ENCODE measurements at places on chromosomes 7 and 10. TPM values are rescaled to one million over a fixed set of nuclear protein-coding genes. Genes with fewer than 3 reads are reported as not detected.

The TMEM72 gene
- not detected for total RNA-seq

The CTAGE4 gene
- not detected for total RNA-seq

The CNPY4 gene
- 39.5 TPM for total RNA-seq

The UCMA gene
- not detected for total RNA-seq

GRCh38 chr10:30056767-30057355, 2.5 kb downstream of the JCAD start:
- DNase-seq: peak; percentile 47

GRCh38 chr10:15427843-15428414, 56.8 kb upstream of the FAM171A1 start:
- DNase-seq: peak; percentile 78

DNA sequence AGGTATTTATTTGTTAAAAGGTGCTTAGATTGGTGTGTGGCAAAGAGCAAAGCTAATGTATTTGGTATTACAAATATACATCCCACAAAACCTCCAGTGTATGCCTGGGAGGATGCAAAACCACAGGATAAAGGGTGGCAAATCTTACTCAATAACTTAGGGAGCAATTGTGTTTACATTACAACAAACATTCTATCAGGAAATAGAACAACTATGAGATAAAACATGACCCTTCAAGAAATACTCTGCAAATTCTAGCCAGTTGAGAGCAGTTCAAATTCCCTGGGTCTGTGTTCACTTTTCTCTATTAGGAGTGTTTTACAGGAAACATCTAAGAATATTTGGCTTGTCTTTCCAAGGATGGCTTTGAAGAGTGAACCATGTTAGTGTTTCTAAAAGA, 64.9 kb downstream of the CUL1 start:
- DNase-seq: no peak

DNA sequence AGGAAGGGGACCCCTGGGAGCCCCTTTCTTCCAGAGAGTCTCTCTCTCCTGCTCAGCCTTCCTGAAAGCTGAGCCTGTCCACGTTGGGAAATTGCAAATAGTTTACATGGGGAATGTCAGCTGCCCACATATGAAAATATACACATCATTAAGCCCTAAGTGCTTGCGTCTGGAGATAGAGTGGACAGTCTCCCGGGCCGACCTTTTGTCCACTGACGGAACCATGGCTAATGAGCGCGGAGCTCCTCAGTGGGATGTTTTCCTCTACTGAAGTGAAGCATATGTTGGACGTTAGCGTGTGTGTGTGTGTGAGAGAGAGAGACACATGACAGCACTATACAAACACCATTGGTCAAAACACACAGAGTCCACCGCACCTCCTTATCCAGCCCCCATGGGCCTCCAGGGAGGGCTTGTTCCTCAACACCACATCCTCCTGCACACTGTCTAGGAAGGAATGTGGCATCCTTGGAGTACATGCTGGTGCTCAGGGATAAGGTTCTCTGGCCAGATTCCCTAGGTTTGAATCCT, 128.4 kb downstream of the RGS10 start:
- DNase-seq: no peak

DNA sequence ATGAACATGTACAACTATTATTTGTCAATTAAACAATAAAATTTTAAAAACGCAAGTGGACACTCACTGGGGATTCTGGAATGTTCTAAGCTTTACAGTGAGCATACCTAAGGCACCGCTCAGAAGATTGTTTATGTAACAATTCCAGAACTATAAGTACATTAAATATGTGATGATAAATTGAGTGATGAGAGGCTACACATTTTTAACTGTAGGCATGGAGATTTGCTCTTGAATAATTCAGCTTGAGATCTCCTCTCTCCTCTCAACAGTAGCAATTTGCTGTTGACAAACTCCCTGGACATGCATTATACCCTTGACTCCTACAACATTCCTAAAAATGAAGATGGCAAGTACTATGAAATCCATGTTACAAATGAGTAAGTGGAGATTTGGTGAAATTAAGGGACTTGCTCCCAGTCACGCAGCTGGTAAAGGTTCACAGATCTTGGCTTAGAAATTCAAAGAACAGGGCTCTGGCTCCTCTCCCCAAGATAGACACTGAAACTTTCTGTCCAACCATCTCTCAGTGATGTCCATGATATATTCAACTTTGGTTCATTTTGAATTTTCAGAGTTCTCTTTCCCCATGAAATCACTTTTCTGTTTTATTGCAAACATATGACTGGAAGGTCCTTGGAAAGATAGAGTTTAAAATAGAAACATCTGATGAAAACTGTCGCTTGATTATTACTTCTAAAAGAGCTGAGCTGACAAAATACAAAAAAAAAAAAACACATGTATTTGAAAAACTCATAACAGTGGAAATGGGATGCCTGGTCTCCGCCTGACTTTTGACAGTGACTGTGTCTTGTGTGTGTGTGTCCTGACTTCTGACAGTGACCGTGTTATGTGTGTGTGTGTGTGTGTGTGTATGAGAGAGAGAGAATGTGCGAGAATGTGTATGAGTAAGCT, 488.3 kb downstream of the TNS3 start:
- no peak for DNase-seq

DNA sequence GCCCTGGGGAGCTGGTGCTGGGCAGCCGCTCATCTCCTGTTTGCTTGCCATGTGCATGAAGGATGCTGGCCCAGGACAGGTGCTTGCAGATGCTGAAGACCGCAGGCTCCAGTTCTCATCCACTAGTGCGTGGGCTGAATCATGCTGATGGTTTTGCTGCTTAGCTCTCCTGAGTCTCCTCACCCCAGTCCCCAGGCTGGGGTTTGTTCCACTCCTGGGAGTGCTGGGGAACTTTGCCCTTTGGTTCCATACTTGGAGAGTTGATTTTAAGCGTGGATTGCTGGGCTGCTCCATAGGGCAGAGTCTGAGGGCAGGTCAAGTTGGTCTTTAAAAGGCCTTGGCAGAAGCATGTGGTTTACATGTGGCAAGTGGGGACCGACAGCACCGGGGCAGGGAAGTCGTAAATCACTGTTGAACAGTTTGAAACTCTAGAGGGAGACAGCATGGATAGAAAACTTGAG, 9.1 kb downstream of the DYNC2I1 start:
- no peak for DNase-seq

GRCh38 chr10:124319926-124320391, 98.8 kb downstream of the OAT start:
- no peak for DNase-seq

- DNase-seq: no peak
Measured at GRCh38 chr10:80945264-80945880, 407.7 kb downstream of the SH2D4B start.

- DNase-seq: peak; percentile 78
Measured at GRCh38 chr7:106344861-106345260, 60.1 kb upstream of the NAMPT start.

DNA sequence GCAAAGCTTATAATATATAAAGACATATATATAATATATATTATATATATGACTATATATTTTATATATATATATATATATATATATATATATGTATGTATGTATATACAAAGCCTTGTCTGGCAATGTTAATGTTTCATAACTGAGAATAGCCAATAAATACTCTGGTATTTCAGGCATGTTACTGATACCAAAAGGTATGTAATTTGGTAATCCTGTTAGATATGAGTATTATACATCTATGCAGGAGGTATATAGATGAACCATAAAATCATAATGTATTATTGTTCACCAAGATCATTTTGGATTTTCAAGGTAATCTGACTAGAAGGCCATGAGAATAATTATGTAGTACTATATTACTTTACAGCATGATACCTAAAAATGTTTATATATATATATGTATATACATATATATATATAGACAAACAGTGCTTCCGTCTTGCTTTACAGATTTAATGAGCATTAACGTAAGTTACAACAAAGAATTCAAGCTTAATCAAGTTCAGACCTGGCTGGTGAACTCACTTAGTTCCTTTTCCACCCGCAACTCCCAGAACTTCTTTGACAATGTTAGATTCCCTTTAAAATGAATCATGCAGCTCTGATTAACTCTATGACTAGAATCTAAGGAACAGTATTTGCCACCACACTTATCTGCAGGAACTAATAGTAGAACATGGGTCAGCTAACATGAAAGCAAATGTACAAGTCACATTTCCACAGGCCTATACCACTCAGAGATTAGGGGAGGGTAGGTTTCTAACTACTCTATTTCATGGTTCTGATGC, 82.7 kb downstream of the SLC25A13 start:
- DNase-seq: peak; percentile 17

- no peak for DNase-seq
Measured at GRCh38 chr7:114687238-114687637, 234.7 kb upstream of the MDFIC start.

DNA sequence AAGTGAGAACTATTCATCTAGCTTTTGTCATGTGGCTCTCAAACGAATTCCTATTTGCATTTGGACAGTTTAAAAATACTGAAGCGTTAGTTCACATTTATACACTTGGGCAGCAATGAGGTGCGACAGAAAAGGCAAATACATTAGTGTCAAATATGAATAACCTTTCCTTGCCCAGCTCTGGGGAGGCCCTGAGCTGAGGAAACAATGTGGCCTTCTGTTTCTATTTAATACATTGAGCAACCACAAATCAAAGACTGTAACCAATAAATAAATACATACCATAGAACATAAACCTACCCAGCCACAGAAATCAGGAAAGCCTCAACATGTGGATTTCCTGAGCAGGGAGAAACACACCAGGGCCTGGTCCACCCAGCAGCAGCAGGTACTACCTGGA, 585.2 kb downstream of the PARD3 start:
- DNase-seq: no peak

DNA sequence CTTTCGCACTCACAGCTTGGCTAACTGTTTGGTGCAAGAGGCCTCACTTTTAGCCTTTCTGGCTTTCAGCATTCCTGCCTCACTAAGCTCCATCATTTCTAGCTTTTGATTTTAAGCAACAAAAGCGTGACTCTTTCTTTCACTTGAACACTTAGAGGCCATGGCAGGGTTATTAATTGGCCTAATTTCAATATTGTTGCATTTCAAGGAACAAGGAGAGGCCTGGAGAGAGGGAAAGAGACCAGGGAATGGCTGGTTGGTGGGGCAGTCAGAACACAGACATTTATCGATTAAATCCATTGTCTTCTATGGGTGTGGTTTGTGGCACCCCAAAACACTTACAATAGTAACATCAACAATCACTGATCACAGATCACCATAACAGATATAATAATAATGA, 31.3 kb downstream of the CHST3 start:
- no peak for DNase-seq

GRCh38 chr10:88196291-88196690, 332.9 kb downstream of the PTEN start:
- no peak for DNase-seq

DNA sequence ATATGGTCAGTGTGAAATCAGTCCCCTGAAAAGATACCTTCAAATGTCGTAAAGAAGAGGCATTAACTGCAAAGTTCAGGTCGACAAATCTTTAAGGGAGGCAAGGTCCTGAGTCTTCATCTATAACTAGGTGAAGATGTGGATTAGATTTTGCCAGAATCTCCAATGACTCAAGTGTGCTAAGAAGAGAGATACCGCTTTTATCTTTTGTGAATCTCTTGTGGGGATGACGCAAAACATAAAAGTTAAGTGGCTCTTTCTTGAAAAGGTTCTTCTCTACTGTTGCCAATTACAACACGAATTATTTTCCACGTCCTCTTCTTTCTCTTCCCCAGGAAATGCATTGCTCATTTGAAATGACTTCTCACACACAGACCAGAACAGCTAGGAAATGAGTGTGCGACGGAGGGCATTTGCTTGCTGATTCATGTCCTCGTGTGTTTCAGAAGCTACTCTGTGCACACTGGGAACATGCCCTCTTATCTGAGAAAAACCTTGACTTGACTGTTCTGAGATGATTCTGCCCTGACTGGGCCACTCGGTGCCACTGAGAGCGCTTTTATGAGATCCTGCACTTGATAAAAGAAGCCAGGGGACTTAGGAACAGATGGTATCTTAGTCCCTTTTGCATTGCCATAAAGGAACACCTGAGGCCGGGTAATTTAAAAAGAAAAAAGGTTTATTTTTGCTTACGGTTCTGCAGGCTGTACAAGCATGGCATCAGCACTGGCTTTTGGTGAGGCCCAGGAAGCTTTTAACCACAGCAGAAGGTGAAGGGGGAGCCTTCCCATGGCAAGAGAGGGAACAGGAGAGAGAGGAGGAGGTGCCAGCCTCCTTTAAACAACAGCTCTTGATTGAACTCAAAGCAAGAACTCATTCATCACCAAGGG, 169.5 kb upstream of the PFKP start:
- peak; percentile 94 for DNase-seq

Data from dermis blood vessel endothelial cell (primary cell).